ENCODE measurements at places on chromosomes 6 and 20.

- no peak for DNase-seq
Observed at GRCh38 chr6:128422871-128423270, 97.5 kb downstream of the PTPRK start.

DNA sequence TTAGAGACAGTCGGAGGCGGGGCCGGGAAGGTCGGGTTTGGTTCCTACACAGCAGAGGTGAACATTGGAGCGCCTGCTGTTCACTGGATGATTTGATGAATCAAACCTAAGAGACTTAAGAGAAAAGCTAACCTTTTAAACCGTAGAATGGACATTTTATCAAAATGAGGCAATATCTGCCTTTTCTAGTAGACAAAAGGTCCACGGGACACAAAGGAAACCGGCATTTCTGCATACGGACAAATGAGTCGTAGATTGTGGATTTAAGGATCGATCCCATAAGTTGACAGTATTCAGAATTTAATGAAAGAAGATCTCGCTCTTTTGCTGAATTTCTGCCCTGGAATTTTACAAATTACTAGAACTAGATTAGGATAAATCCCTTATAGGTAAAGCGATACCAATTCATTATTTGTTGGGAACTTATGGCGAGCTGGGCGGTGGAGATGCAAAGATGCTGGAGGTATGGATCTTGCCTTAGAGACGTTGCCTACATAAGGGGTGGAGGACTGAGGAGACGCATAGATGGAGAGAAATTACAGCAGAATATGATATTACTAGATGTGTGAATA is 400 bp downstream of the PAK1IP1 start:
- no peak for DNase-seq

DNA sequence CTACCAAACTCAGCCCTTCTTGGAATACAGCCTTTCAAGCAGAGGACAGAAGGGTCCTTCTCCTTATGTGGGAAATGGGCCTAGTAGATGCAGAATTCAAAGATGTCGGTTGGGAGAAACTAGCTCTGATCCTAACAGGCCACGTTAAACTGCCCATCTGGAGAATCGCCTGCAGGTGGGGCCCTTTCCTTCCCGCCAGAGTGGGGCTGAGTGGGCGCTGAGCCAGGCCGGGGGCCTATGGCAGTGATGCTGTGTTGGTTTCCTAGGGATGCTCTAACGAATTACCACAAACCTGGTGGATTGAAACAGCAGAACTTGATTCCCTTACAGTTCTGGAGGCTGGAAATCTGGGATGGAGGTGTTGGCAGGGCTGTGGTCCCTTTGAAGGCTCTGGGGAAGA is 9.1 kb downstream of the MAPK13 start:
- DNase-seq = no peak

GRCh38 chr6:5781019-5781418 is 225.7 kb downstream of the NRN1 start:
- DNase-seq = no peak

GRCh38 chr20:46900086-46900485 is 5.4 kb downstream of the EYA2 start:
- no peak for DNase-seq

GRCh38 chr6:56915832-56916231 is 39.1 kb upstream of the BEND6 start:
- no peak for DNase-seq

Data from stimulated activated CD8-positive, alpha-beta memory T cell treated with anti-CD3 and anti-CD28 coated beads, Interleukin-4, amount 100 ng/mL, for 24 hours (primary cell).